Astrocyte of the hippocampus (primary cell): ENCODE measurements at places on chromosomes 2 and 18.

- no peak for DNase-seq
Observed at GRCh38 chr2:120451334-120451733, 105.4 kb downstream of the INHBB start.

DNA sequence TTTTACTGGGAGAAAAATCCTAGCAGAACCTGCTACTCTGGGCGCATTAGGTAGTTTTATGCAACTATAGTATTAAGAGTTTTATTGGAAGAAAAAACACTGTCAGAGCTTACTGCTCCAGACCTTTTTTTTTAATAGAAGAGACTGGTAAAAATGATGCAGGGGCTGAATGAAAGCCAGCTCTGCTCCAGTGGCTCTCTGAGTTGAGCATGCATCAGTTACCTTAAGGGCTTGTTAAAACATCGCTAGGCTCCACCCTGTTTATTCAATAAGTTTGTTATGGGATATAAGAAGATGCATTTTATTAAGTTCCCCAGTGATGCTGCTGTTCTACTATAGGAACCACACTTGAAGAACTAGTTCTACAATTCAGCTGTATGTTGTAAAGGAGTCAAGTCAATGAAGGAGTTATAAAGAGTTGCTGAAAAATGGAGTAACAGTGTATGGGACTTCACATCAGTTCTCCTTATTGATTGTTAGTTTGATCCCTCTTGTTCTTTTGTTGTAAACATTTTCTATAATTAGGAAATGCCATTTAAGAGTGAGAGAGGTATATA, 13.2 kb downstream of the SNRPG start:
- DNase-seq, result no peak

GRCh38 chr18:77138270-77138669, 5.7 kb upstream of the MBP start:
- peak; percentile 59 for DNase-seq

GRCh38 chr2:139000131-139000785, 220.1 kb upstream of the NXPH2 start:
- DNase-seq, result no peak

DNA sequence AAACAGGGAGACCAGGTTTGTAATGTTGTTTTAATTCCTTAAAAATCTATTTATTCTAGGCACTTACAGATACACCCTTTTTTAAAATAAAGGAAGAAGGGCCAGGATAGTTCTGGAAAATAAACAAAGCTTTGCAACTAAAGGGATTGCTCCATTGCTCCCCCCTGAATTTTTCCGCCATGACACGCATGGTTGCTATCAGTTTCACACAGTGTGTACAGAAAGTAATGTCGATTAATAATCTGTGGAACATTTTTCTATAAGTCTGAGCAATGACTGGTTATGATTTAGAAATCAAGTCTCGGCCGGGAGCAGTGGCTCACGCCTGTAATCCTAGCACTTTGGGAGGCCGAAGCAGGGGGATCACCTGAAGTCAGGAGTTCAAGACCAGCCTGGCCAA, 90.8 kb downstream of the GAREM1 start:
- DNase-seq, result no peak

DNA sequence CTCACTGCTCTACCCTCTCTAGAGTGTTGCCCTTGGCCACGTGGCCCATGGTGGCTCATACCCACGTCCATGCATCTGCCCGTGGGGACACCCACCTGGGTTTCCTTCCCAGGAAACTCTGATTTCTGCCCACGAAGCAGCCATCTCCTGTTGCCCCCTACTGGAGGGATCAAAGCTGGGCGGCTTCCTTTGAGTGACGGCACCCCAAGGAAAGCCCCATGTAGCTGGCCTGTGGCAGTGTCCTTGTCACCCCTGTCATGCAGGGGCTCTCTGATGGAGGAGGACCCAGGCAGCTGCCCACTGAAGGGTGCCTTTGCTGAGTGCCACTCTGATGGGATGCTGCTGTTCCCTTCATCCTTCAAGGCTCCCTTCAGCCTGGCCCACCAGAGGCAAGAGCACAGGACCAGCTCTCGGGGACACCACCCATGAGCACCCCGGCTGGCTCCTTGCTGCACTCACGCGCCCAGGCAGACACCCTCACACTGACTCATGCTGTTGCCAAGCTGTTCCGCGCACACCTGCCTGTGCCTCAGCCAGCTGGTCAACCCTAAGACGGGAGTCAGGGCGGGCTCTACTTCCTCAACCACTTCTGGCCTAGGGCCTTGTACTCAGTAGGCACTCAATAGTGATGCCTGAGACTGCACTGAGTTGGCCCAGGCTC, 101.1 kb downstream of the CTIF start:
- DNase-seq, result no peak

DNA sequence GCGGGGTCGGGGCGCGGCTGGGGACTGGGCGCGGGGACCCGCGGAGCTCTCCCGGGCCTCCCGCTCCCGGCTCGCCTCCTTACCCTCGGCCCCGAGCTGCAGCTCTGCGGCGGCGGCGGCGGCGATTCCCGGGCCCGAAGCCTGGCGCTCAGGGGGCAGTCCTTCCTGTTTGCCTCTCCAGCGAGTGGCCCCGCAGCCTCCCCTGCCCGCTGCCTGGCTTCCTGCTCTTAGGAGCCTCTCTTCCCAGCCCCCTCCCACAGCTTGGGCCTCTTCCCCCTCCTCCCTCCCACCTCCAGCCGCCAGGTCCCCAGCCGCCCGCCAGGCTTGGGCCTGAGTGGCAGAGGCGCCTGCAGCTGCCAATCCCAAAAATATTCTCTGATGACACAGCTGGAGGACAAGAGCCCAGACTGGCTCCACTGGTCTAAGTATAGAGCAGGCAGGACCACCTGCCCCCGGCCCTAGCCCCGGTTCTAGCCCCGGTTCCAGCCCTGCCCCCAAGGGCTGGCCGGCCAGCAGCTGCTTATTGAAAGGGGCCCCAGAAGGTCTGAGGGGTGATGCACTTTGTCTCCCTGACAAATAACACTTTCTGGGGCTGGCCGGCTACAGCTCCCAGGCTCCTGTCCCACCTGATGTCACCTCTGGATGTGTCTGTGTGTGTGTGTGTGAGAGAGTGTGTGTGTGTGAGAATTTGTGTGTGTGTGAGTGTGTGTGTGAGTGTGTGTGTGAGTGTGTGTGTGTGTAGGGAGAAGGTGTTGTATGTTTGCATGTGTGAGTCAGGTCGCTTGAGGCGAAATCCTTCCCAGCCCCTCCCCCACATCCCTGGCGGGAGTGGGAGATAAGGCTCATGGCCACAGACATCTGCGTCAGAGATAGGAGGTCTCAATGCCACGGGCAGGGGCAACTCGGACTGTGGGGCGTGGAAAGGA, at the start of gene OBSL1:
OBSL1 (minus strand) TSS at position 229 of the 926 bp plus-strand sequence. CDS start 307 bp downstream, outside the sequence.
- DNase-seq, result peak; percentile 92

DNA sequence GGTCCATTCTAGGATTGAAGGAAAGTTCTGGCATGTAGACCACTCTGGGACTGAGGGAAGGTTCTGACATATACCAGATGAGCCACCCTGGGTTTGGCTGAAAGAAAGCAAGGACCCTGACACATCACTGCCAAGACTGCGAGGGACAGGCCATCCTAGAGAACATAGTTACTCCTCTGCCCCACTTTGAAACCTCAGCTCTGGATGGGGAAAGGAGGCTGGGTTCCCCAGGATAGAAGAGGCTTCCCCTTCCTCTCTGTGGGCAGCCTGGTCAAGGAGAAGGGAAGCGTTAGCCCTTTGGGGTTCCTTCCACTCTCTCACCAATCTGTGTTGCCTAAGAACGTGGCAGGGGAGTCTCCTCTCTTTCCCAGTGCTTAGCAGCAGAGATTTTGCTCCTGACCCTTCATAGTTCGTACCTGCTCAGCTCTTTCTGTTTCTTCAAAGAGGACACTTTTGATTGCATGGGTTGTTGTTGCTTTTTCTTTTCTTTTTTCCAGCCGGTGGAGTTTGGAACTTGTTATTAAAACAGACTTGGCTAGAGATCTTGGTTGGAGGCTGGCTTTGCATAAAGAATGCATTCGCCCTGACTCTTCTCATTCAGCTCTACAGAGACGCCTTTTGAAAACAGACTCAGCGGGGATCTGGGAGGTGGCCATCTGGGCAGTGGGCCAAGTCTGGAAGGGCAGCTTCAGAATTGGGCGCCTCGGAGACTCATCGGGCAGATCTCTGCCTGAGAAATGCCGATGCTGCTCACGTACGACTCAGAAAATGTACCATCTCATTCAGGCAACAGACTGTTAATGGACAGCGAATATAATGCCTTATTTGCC, 166.1 kb downstream of the CLIP4 start:
- peak; percentile 98 for DNase-seq

DNA sequence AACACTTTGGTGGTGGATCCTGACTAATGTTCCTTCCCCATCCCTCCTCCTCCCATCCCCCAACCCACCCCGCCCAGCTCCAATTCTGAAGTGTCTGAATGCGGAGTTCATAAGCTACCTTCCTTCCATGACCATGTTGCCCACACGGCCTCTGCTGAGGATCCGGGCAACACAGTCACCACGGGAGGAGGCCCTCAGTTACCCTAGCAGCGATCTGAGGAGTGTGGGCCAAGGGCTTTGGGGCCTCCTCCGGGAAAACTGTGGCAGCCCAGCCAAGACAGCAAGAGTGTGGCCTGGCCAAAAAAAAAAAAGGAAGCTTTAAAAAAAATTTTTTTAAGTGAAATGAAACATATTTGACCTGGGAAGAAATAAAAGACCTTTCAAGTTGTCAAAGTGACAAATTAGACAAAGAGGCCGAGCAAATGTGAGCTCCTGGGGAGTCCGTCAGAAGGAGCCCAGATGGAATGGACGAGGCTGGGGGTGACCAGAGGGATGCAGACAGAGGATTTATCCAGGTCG, 169.0 kb upstream of the PKDCC start:
- DNase-seq, result peak; percentile 11

DNA sequence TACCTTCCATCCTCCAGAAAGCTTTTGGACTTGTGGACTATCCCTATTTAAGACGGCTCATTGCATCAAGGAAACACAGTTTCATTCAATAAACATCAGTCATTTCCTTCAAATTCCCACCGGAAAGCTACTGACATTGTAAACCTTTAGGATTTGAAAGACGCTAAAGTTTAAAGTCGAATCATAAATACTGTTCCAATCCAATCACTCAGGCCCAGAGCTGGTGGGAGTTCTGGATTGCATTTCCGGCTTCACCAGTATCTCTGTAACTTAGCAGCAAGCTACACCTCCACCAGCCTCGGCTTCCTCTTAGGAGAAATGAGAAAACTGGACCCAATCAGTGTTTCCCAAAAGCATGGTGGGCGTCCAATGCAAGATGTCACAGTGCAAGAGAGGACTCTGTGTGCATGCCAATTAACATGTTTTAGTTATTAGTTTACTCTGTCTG, 1.6 kb downstream of the WDFY1 start:
- peak; percentile 59 for DNase-seq

- peak; percentile 30 for DNase-seq
Observed at GRCh38 chr2:216082805-216083204, 1.1 kb downstream of the TMEM169 start.

DNA sequence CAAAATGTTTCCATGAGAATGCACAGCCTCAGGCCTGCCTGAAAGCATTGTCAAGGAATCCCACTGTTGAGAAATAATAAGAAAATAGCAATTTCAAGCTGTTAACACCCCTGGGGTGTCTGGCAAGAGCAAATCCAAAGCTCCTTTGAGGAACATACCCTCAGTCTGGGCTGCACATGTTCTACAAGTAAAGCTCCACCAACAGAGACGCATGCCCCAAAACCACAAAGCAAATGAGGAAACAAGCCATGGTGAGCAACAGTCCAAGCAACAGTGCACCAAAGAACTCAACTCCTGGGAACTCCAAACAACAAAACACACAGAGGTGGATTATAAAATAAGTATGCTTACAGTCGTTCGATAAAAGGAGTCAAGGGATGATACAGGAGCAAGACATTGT, 40.3 kb downstream of the CYP27C1 start:
- DNase-seq, result no peak

DNA sequence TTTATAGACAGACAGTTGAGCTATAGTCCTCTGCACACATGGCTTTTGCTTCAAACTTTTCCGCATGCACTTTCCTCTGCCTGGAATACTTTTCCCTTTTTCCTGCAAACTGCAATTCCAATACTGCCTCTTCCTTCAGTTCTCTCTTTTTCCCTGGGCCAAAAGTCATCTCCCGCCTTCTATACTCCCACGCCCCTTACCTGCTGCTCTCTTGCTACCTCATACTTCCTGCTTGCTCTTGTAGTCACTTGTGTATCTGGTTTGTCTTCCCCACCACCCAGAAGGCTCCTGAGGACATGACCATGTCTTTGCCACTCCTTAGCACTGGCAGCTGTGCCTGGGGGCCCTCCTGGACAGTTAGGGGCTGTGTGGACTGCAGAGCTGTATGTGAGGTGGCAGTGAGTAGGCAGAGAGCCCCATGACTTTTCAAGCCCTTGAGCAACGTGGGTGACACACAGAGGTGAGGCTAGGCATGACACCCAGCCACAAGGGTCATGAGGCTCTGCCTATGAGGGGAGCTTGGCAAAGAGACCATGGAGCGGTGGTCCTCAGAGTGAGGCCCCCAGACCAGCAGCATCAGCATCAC, 23.2 kb downstream of the SPEG start:
- no peak for DNase-seq
